ENCODE measurements at places on chromosomes 4 and X.

GRCh38 chr4:150369434-150370380 lies 212.2 kb upstream of the MAB21L2 start:
- DNase-seq: no peak

GRCh38 chrX:118347131-118347530 lies 1.2 kb downstream of the WDR44 start:
- DNase-seq: no peak

GRCh38 chr4:14864365-14865030 lies 137.8 kb upstream of the CPEB2 start:
- no peak for DNase-seq

GRCh38 chr4:38940476-38940875 lies 72.9 kb downstream of the FAM114A1 start:
- no peak for DNase-seq

DNA sequence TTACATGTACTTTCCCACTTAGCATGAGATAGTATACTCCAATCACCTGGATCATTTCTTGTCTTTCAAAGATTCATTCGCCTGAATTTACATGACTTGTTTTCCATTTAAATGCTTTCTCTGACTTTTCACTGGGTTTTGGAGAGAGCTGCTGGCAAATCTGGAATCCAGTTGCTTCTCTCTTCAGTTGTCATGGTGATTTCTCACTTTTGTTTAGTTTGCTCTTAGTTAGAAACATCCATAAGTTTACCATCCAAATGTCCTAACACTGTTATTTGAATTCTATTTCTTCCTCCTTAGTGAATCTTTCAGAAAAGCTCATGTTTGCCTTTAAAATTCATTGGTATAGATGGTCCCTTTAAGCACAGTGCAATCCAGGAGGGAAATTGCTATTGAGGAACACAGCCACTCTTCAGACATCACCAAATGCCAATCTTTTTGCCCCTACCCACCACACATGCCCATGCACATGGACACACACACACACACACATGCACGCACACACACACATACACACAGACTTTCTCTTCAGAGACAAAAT lies 51.7 kb downstream of the REELD1 start:
- no peak for DNase-seq

- no peak for DNase-seq
These were observed 1045.6 kb downstream of the GLUD2 start for GRCh38 chrX:122092978-122093377.

- DNase-seq: no peak
These were observed 2.2 kb downstream of the MAPK10 start for GRCh38 chr4:86357608-86358007.

GRCh38 chr4:7779432-7779768 lies 160.3 kb downstream of the AFAP1 start:
- no peak for DNase-seq

DNA sequence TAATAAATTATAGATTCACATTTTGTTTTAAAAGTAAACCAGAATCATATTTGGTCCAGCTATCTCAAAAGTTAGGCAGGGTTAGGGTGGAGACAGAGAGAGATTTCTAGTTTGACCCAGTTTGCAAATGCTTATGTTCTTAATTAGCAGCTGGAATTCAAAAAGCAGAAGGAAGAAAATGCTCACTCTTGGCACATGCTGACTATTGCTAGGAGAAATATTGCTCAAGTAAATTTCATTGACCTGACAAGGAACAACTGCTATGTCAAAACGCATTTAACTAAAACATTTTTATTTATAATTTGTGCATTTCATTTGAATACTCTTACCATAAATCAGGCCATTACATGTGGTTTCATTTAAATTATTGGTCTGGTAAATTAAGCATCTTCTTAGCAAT lies 131.8 kb downstream of the GLRA3 start:
- DNase-seq: no peak

DNA sequence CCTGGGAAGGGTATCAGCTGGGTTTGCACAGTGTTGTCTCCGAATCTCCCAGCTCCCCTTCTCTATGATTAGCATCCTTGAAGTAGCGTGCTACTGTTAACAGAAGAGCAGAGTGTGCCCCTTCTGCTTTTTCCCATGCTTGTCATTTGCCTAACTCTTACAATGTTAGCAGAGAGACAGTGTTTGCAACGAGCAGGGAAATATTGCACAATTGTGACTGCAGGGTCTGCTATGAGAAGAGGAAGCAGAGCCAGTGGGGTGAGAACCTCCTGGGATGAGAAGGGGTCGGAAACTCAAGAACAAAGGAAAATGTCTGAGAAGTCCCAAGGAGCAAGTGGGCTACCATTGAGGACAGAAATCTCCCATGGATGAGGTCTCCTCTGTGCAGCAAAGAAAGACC lies 7.8 kb upstream of the CHRNA9 start:
- no peak for DNase-seq

DNA sequence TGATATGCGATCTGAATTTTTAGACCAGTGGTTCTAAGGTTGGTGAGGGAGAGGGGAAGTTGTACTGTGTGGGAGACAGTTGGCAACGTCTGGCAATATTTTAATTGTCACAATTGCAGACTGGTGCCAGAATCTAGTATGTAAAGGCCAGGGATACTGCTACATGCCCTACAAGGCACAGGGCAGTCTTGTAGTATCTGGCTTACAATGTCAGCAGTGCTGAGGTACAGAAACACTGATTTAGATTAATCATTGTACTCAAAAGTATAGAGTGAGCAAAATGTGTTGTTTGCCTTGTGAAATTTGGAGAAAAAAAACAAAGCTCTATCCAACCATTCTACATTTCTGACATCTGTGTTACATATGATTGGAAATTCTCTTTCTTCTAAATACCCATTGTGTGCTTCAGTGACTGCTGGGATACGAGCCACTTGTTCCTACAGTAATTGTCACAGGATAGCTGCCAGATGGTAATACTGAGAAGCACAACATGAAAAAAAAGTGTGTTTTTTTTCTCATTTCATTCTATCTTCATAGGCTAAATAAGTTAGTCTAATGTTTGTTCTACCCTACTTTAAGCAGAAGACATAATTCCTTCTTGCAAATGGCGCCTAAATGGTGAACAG lies 526.7 kb upstream of the AGA start:
- no peak for DNase-seq

- no peak for DNase-seq
These were observed 53.5 kb downstream of the TBC1D14 start for GRCh38 chr4:6963139-6963611.

DNA sequence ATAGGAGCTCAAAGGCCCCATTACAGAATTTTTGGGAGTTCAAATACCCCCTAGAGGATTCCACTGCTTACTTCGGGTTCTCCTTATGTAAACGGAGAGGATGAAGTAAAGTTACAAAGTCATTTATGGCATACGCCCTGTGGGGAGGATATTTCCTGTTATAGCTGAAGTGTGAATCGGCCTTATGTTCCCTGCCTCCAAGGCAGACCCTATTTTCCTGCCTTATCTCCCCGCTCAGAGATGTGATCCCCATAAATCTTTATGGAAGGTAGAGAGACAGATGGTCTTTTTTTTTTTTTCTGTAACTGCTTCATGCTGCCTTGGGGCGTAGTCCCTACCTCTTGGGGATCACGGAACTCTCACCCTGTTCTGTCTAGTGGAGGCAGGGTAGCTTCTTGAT lies 56.0 kb upstream of the DHX15 start:
- DNase-seq: no peak

- no peak for DNase-seq
These were observed 49.3 kb upstream of the PHF8 start for GRCh38 chrX:54093571-54093970.

DNA sequence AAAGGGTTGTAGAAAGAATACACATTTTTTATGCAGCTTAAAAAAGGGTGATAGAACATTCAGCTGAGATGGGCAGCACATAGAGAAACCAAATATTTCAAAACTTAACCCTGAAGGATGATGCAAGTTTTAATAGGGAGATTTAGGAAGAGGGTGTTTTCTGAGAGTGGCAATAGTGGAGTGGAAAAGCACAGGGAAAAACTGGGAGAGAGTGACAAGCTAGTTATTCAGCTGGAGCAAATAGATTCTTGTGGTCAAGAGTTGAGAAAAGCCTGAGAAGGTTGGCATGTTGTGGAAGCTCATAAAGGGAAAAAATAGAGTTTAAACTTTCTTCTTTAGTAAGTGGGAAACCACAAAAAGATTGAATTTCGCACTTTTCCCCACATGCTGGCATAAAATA lies 359.6 kb upstream of the PITX2 start:
- no peak for DNase-seq

DNA sequence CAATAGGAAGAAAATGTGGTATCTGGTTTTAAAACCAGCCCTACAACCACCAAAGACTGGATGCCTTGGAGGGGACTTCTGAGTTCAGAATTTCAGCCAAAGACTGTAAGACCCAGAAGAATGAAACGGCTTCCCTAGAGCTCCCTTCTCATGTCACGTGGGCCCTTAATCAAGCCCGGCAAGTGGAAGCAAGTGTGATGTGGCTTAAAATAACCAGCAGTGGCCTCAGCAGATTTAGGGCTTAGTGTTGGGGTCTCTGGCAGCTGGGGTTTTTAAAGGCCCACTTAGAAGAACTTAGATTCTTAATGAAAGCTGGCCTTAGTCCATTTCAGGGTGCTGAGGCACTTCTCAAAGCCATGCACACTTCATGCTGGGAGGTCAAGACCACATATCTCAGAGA lies 111.2 kb upstream of the TBC1D9 start:
- no peak for DNase-seq

DNA sequence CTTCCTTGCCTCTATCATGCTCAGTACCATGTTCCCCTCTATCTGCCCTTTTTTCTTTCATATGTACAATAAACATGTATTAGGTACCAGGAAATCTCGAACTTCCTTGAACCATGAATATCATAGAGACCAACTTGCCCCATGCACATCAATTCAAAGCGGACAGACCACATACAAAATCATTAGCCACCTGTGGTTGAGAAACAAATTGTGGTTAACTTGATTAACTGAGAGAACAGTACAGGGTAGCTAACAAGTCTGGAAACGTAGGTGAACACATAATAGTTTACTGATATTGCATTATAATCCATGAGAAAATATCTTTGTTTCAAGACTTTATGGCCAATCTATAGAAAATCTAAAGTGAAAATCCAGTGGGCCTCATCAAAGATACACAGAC lies 8.2 kb downstream of the CASP3 start:
- no peak for DNase-seq

- no peak for DNase-seq
These were observed 243.5 kb upstream of the KCNIP4 start for GRCh38 chr4:22192084-22192511.

GRCh38 chrX:67568769-67569168 lies 24.9 kb downstream of the AR start:
- DNase-seq: no peak

DNA sequence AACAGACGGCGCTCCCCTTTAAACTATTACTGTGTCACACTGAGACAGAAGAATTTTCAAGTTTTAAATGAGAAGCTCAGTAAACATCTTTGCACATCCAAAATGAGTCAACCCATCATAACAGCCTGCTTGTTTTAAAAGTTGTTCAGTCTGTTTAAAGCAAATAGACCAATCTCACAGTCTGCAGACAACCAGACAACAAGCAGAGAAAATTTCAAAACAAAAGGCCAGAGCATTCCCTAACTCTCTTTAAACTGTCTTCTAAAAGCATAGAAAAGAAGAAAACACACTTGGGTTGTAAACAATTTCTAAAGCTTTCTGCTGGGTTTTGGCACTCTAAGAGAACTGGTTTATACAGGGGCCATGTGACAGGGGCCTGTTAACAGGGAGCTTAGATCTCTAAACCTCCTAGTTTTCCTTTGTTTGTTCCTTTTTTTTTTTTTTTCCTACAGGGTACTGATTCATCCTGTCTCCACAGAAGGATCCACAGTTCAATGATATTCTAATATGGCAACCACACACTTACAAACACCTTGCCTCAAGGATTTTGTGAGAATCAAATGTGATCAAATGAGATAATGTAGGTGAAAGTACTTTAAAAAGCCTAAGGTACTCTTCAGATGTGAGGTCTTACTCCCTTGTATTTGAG lies 100.8 kb upstream of the MAML3 start:
- no peak for DNase-seq

DNA sequence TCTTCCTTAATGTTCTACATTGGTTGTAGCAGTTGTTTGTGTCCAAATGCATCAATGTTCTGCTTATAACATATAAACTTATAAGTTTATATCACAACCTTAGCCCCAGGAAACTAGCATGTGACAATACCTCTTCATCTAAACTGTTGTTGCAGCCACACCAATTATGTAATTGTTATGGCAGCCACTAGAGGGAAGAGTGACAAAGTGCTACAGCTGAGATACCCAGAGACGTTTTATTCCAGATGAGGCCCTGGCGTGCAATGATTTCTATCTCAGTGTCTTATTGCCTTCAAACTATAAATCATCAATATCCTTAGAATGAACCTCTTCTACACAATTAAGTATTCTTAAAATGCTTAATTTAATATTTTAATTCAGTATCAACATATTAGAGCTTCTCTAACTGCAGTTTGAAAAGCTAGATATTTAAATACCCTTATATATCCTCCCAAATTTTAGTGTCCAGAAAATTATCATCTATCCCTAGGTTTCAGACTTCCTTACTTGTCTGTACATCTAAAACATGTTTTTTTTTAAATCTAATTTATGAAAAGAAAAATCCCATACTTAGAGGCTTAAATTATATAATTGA lies 171.6 kb downstream of the PCDH10 start:
- DNase-seq: no peak

- no peak for DNase-seq
These were observed 18.6 kb downstream of the TBC1D1 start for GRCh38 chr4:37909332-37910090.
